ENCODE measurements at places on chromosomes 11 and 22.

- DNase-seq, result no peak
These were observed 108.0 kb upstream of the ANO1 start for GRCh38 chr11:69969890-69970784.

- DNase-seq, result no peak
These were observed 412.9 kb downstream of the TBC1D22A start for GRCh38 chr22:47175151-47176025.

- no peak for DNase-seq
These were observed 38.0 kb downstream of the TMEM45B start for GRCh38 chr11:129853518-129854231.

GRCh38 chr11:96197103-96197502, 145.9 kb downstream of the MAML2 start:
- DNase-seq, result no peak

DNA sequence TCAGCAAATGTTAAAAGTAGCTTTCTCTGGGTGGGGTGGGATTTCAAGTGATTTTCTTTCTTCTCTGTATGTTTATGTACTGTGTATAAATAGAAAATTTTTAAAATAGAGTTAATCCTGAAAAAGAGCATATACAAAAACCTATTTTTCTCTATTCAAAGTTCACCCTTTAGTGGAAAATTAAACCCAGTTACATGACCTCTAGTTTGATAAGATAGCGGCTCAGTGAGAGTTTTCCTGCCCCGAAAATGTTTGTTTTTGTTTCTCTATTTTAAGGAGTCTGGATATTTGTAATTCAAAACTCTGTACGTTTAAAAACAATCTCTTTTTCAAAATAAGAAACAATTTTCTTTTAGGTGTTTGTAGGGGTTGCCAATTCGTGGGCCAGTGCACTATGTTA, 42.1 kb upstream of the PITPNB start:
- no peak for DNase-seq

DNA sequence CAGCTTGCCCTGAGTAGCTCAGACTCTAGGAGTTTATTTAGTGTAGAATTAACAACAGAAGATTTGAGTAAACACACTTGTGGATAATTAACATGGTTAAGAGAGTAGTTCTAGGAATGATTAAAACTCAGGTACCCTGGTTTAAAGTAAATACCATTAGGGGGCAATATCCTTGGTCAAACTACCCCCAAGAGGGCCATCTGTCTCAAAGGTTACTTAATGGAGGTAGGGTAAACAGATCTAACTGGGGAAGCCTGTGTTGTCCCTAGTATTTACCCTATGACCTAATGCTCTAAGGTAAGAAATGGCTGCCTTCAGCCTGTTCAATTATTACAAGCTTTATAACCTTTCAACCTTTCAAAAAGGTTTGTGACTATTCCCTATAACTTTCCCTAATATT, 10.6 kb upstream of the GLYATL1 start:
- DNase-seq, result no peak

DNA sequence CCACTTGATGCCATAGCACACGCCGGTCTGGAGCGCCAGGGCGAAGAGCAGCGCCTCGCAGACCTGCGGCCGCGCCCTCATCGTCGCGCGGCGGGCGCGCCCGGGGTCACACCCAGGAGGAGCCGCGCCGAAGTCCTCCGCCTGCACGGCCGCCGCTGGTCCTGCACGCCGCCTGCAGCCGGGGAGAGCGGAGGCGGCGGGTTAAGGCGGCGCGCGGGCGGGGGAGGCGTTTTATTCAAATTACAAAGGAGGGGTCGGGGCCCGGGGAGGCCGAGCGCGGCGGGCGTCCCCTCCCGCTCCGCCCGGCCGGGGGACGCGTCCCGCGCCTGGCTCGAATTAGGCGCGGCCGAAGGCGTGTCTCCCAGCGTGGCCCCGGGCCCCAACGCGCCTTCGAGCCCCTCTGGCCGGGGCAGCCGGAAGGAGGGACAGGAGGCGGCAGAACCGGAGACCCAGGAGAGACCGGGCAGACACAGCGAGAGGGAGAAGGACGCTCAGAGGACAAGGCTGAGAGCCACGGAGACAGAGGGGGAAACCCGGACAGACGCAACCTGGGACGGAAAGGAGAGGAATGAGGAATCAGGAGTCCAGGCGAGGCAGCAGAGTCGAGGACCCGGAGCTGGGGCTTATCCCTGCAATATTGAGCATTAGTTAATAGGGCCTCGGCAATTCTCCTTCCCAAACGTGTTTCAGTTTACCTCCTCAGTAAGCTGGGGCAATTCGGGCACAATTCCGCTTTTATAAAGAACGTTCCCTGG, at the start of gene WNT11:
Gene WNT11 (minus strand): TSS at position 176 of the 755 bp plus-strand sequence. CDS start 95 bp downstream, at position 81.
- no peak for DNase-seq

DNA sequence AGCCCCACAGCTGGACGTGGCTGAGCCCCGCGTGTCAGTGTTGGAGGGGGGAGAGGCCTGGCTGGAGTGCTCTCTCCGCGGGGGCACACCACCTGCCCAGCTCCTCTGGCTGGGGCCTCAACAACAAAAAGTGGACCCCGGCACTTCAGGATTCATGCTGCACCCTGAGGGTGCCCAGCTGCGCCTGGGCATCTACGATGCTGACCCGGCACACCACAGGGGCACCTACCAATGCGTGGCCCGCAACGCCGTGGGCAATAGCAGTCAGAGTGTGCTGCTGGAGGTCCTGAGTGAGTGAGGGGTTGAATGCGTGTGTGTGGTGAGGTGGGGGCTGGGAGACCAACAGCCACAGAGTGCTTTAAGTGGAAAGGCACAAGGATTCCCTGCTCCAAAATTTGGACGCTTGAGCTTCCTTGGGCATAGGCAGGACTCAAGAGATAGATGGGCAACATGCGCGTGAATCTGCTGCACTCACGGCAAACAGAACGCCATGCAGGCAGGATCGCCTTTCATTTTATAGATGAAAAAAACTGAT, 7.6 kb downstream of the VSIG10L2 start:
- DNase-seq, result no peak

DNA sequence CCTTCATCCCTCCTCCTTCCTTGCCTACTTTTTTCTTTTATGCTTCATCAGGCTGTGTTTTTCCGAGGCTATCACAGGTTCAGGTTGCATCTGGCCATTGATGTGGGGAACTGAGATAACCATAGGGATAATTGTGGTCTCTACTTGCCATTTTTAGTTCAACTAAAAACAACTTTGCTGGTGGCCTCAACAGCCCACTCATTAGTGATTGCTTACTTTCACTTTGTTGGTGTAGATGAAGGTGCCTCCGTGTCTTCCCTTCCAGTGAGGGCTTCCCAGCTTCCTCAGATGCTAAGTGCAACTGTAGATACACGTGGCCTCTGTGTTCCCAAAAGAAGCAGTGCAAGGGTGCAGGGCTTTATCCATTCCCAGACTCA, 35.0 kb downstream of the KCNJ1 start:
- no peak for DNase-seq

- no peak for DNase-seq
These were observed 4.8 kb downstream of the SLC35E4 start for GRCh38 chr22:30640361-30640760.

GRCh38 chr11:59415111-59415510, 11.1 kb downstream of the OR5A2 start:
- DNase-seq, result no peak

DNA sequence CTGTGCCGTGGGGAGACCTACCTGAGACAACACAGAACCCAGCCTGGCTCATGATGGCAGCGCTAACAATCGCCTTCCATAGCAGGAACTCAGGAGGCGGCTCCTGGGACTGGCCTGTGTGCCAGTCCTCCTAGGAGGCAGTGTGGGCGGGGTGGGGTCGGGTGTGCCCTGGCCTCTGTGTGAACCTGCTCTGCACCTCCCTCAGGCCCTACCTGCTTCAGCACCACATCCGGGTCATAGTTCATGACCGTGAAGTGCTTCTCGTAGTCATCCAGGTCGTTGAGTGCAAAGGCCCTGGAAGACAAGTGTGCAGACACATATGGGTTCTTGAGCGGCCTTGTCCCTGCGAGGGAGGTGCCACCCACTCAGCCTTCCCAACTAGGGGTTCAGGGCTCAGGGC, 15.3 kb downstream of the TTLL12 start:
- no peak for DNase-seq

GRCh38 chr11:32701616-32702015, 92.8 kb downstream of the CCDC73 start:
- no peak for DNase-seq

GRCh38 chr22:45271667-45272201, 13.0 kb upstream of the UPK3A start:
- DNase-seq, result no peak

DNA sequence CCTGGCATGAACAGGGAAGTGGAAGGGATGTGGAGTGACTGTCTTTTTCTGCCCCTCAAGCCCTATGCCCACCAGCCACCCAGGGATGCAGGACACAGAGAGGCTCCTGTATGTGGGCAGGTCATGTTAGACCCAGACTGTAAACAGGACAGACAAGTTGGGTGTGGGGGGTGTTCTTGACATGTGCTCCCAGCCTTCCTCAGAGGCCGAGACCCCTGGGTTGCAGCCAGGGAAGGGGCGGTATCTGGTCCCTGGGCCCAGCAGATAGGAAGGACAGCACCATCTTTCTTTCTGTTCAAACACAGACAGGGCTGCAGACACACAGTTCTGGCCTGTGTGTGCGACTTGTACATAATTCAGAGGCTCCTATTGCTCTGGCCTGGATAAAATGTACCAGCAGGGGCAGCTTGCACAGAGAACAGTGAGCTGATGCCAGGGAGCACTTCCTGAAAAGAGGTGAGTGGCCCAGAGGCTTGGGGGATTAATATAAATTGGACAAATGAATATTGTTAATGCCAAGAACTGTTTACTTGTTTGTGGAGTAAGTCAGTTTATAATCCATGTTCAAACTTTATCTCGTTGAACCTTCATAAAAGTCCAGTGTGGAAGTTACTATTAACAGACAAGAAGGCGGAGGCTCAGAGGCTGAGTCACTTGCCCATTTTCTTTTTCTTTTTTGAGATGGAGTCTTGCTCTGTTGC, 16.6 kb downstream of the GDPD5 start:
- no peak for DNase-seq

DNA sequence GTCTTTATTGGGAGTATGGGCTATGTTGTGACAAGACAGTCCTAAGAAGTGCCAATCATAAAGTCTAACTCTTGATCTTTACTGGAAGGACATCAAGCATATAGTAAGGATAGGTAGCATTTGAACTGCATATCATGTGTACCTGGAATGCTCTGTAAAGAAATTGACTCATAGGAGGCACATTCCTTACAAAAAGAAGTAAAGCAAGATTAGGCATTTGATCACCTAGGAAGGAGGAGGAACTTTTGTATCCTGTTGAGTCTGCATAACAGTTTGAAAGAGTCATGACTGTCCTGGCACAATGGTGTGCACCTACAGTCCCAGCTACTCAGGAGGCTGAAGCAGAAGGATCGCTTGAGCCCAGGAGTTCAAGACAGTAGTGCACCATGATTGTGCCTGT, 42.2 kb upstream of the DNAJB7 start:
- no peak for DNase-seq

DNA sequence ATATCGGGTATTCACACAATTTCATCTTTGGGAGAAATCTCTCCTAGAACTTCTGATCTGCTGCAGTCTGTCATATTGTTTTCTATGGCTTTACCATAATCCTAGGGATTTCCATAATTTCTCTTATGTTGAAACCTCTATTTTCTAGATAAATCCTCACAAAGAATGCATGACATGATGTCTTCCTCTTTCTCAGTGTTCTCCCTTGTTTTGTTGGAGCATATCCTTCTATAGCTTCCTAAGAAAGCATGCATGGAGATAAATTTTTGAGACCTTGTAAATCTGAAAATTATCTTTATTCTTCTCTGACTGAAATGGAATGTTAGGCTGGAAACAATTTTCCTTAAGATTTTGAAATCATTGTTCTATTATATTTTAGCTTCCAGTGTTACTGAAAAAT, 115.5 kb downstream of the WNT11 start:
- no peak for DNase-seq

DNA sequence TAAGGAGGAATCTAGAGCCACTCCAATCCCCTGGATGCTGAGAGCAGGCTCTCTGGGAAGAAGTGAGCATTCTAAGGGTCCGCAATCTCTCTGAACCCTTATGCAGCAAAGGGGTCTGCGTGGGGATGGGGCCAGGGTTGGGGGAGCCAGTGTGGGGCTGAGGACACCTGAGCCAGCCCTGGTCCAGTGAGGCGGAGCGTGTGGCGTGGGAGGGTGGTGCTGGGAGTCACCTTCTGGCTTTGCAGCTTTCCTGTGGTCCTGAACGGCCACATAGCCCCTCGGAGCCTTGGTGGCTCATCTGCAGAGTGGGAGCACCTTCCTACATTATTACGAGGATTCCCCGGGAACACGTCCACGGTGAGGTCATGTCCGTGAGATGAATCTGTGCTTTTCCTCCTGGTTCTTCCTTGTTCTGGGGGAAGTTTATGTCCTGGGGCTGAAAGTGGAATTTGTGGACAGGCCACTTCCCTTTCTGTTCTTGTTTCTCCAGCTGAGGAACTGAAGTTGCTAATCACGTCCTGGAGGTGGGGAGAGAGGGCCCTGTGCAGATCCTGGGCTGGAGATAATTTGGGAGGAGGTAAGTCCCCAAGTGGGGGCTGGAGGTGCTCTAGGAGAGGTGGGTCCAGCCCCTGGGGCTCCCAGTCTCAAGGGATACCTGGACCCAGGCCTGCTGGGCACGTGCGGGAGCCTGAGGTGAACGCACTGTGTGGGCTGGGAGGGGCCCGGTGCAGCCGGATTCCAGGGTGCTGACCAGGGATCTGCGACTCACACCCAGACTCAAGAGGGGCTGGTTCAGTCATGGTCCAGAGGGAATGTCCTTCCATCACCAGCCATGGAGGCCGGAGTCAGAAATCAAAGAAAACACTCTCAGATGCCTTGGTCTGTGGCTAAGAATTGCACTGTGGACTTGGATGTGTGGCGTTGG, 6.1 kb downstream of the MRGPRE start:
- no peak for DNase-seq

Data from stimulated activated CD4-positive, alpha-beta T cell treated with anti-CD3 and anti-CD28 coated beads, Interleukin-12 subunit alpha, Interleukin-12 subunit beta, amount 100 ng/mL, for 24 hours (primary cell).